Bronchial epithelial cell (primary cell): ENCODE measurements at places on chromosomes 11 and 22.

GRCh38 chr22:43060183-43060582, 29.0 kb downstream of the TTLL1 start:
- DNase-seq = peak; percentile 10

DNA sequence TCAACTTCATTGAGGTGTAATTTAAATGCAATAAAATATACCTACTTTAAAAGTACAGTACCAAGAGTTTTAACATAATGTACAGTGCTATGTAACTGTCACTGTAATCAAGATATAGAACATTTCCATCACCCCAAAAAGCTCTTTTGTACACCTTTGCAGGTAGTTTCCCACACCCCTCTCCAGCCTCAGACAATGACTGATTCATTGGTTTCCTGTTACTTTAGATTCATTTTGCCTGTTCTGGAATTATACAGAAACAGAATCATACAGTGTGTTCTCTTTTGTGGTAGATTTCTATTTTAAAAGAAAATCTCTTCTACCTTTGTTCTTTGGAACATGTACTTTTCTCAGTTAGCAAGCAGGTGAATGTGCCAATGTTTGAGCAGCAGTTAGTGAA, 38.2 kb downstream of the SHISA8 start:
- no peak for DNase-seq

DNA sequence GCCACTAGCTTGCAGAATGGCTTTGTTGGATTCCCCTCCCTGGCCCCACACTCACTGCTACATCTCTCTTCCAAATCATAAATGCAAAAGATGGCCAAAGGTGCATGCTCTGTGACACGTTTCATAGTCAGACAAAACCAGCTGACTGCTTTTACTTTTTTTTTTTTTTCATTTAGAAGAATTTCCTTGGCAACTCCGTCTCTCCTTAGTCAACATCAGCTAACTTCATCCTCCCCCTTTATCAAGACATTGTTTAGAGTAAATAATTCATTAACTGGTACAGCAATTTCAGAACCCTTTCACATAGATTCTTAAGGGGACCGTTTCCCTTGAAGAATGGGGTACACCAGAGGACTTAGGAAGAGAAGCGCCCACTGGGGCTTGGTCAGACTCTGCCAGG, 16.0 kb downstream of the KCNQ1OT1 start:
- DNase-seq = no peak

- no peak for DNase-seq
These were observed 118.0 kb downstream of the RASSF10 start for GRCh38 chr11:13127161-13127560.
